AG09319 (cell line): ENCODE measurements at places on chromosomes 7 and 10.

GRCh38 chr10:44908936-44909630 lies 2.1 kb upstream of the TMEM72 start:
- DNase-seq, result no peak

DNA sequence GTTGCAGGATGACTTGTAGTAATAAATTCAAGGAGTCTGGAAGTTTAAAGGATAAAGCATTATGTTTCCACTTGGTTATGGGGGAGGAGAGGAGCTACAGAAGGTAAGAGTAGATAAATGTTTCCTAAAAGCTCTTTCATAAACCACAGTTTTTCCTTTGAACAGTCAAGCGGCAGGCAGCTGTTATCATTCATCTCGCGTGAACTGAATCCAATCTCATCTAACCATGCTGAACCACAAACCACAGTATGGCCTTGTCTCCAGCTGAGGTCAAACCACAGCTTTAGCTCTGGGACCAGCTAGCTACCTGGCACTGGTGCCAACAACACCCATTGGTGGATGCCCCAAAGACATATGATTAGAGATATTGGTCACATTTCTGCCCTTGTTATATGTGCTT lies 63.3 kb downstream of the NOC3L start:
- peak; percentile 87 for DNase-seq

- DNase-seq, result peak; percentile 75
Observed at GRCh38 chr7:156907656-156908055, 14.7 kb upstream of the LMBR1 start.

DNA sequence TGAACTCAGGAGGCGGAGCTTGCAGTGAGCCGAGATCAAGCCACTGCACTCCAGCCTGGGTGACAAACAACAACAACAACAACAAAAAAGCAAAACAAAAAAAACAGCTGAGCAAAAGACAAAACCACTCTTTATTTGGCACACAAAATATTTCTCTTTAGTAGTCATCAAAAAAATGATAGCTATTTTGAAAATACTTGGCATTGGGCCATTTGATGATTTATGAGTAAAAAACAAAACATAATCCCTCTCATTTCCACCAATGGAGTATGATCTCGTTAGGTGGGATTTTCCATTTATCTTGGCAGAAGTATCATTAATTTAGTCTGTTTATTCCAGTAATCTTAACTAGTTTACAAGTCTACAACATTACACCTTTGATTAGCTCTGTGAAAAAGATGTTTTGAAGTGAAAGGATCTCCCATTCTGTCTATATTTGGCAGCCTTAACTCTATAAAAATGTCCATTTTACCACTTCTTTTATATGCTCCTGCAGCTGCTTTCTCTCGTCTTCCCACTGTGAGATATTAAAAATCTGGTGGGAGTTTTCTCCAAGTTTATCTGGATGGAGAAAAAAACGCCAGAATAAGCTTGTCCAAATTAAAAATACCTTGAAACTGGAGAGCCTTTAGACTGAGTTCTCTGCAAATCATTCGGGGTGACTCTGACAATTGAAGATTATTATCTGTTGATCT lies 58.8 kb upstream of the AGMO start:
- no peak for DNase-seq

DNA sequence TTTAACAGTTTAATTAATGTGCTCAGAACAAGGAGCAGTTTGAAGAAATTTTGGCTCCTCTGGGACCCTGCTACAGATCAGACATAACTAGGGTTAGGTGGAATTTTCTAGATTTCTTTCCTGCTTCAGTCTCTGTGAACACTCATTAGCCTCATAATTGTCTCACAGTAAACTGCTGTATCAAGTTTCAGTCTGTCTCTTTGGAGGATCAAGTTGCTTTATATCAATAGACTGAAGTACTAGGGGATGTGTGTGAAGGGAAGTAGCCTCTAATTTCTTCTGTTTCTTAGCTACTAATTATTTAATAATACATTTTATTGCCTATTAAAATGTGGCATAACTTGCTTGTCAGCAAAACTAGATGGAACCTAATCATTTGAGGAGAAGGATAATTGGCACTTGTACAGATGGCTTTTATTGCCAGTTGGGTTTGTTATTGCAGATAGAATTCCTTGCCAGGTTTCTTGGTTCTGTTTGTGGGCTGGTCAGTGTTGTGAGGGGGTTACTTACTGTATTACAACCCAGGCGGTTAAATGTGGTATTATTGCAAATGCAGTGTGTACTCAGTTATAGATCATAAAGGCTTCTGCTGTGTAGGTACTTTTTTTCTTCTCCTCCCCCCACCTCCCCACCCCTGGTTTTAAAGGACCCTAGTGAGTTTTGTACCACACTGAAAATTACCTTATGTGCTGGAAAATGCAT lies 758.0 kb downstream of the AUTS2 start:
- DNase-seq, result no peak

GRCh38 chr7:28533267-28533666 lies 120.9 kb downstream of the CREB5 start:
- DNase-seq, result no peak

DNA sequence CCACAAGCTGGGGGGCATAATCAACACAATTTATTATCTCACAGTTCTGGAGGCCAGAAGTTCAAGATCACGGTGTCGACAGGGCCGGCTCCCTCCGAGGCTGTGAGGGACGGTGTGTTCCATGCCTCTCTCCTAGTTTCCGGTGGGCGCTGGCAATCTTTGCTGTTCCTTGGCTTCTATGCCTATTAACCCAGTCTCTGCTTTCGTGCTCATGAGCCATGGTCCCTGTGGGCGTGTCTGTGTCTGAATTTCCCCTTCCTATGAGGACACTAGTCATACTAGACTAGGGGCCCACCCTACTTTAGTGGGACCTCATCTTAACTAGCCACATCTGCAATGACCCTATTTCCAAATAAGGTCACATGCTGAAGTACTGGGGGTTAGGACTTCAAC lies 29.4 kb downstream of the HIPK2 start:
- no peak for DNase-seq

DNA sequence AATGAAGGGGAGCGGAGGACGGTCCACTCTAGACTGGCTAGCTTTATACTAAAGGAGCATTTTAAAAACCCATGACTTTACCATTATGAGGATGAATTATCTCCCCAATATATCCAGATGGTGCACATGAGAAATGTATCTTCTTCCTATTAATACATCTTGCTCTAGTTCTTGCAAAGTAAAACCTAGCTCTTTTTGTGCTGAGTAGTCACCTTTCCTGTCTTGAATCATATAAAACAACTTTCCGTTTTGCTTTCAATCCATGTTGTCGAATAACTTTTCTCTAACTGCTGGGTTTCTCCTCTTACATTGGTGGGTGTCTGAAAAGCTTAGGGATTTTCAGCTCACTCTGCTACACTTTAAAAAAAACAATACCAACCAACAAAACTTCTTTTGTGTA lies 96.3 kb upstream of the TAC1 start:
- no peak for DNase-seq

DNA sequence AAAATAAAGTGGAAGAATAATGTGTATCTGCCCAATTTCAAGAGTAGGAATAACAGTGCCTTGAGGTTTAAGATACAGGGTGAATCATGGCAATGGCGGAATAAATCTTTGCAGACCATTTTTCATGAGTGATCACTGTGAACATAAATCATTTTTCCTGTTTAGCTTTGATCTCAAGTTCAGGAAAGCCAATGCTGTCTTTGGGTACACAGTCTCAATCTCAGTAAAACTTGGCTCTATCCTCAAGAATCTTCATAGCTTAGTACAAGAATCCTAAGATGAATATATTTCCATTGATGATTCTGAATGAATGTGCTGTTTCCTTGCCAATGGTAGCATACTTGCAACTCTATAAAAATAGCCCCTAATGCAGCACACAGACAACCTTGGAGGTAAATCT lies 6.8 kb downstream of the NAMPT start:
- no peak for DNase-seq

DNA sequence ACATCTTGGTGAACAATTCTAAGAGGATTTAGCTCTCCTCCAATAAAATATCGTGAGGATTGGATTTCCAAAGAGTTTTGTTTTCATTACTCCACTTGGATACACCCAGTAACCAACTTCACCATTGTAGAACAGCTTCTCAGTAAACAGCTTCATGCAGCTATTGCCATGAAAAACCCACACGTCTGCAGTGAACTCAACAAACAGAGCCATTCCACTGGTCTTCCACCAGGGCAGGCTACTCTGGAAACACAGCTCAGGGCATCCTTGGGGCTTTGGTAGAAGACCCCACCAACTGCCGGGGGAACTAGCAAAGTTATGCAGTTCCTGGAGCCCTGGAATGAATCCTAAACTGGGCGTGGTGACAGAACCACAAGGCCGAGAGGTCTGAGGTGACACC lies 77.4 kb downstream of the CALN1 start:
- no peak for DNase-seq

- DNase-seq, result no peak
Observed at GRCh38 chr10:1187151-1187854, 131.1 kb downstream of the WDR37 start.
